Endothelial cell of umbilical vein (primary cell): ENCODE measurements at places on chromosomes 2 and 18. TPM values are rescaled to one million over a fixed set of nuclear protein-coding genes. Genes with fewer than 3 reads are reported as not detected.

Gene NTSR2
- not detected in 2 replicates for polyA plus RNA-seq

Gene DSEL
- polyA plus RNA-seq, result 2.0 TPM in 2 replicates

DNA sequence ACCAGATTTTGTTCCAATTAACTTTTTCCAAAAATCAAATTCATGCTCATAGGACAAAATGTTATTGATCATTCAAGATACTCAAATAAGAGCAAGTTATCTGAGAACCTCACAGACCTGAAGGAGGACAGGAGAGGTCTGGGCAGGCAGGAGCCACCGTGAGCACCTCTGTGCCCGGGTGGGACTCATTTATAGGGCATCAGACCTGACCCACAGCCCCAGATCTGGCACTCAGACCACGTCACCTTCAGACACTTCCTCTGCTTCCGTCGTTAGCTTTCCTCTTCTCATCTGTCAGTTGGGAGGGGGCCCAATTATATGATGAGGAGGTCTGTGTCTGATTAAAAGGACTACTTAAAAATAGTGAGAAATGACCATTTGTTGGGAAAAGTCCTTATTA is 169.4 kb downstream of the EIPR1 start:
- no peak for DNase-seq

- DNase-seq, result no peak
These were observed 260.3 kb upstream of the EPAS1 start for GRCh38 chr2:46036929-46037328.

DNA sequence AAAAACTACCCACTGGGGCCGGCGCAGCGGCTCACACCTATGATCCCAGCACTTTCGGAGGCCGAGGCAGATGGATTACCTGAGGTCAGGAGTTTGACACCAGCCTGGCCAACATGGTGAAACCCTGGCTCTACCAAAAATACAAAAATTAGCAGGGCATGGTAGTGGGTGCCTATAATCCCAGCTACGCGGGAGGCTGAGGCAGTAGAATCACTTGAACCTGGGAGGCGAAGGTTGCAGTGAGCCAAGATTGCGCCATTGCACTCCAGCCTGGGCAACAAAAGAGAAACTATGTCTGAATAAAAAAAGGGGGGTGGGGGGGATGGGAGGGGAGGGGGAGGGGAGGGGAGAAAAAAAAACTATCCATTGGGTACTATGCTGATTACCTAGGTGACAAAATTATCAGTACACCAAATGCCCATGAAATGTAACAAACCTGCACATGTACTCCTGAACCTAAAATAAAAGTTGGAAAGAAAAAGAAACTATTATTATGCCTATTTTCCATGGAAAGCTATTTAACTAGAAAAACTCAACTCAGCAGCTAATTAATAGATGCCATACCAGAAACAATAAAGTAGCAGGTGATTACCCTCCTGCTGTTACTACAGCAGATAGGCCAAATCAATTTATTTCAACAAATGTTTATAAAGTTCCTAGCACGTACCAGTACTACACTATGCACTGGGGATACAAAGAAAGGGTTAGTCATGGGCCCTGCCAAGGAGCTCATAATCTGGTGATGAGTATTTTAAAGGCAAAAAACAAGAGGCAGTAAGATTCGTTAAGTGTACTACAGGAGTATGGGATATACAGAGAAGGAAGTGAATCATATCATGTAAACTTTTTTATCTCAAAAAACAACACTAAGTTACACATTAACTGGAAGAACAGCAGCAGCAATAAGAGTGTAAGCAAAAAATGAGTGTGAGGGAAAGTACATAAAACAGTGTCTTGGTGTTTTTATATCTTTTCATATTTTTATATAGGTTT is 112.8 kb upstream of the SLC39A10 start:
- peak; percentile 69 for DNase-seq

- DNase-seq, result no peak
These were observed 330.5 kb downstream of the FIGN start for GRCh38 chr2:163405298-163405697.
